ENCODE measurements at places on chromosomes 4 and X.
A peak's percentile ranks its signal among the peaks of the same experiment; 100 is the strongest.

- no peak for DNase-seq
Measured at GRCh38 chrX:68492583-68492982, 6.3 kb upstream of the YIPF6 start.

DNA sequence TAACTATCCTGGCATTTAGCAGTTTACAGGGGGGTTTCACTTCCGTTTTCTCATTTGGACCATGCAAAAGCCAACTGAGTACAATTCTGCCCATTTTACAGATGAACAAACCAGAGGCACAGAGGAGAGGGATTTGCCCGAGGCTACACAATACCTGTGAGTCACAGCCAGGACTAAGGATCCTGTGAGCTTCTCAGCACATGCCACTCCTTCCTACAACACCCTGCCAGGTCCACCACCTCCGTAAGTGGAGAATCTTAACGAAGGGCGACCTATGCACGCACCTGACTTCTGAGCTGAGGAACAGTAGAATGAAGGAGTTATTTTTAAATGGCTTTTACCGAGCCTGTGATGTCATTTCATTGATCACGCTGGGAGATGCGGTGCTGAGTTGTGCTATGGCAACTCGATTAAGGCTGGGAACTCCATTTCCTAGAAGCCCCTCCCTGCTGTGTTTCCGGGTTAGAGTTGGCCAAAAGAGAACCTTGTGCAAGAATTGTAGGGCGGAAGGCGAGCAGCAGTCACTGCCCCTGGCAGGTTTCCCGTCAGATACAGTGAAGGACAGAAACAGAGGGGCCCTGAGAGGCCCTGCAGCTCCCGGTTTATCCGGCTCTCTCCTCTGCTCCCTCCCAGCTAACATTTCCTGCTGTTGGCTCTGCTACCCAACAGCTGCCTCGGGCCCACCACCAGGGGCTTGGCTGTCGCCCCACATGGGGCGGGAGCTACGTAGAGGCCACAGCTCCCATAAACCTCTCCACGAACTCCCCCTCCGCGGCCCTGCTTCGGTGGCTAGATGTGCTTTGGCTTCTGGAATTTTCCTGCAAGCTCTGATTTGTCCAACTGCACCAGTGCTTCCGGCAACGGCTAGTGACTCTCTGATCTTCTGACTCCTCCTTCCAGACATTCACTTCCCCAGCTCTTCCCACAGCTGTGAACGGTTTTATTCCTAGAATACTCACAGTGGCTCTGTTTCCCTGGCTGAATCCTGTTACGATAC lies 75.1 kb upstream of the USP9X start:
- peak; percentile 50 for DNase-seq

- DNase-seq = no peak
Measured at GRCh38 chr4:112860830-112861690, 188.4 kb upstream of the ANK2 start.

- DNase-seq = no peak
Measured at GRCh38 chr4:104942990-104943743, 203.5 kb upstream of the TET2 start.

DNA sequence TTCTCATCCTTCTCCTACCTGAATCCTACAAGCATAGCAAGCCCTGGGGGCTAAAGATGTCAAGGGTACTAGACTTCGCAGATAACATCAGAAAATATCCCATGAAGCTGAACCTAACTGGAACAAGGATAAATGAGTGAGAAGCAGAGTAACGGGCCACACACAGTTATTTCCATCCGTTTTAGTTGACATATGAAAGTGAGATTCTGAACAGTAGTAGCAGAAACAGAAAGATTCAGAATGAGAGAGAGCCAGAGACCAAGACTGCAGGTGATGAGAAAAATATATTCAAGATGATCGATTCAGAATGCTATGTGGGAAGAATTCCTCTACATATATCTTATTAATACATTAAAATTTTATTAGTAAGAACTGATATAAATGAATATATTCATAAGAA lies 165.1 kb downstream of the TSPAN5 start:
- no peak for DNase-seq

Data from AG08396 (cell line).